CD4-positive, alpha-beta T cell (primary cell): ENCODE measurements at places on chromosomes 7 and 10.

GRCh38 chr7:91759205-91759863 lies 121.2 kb downstream of the MTERF1 start:
- no peak for DNase-seq

DNA sequence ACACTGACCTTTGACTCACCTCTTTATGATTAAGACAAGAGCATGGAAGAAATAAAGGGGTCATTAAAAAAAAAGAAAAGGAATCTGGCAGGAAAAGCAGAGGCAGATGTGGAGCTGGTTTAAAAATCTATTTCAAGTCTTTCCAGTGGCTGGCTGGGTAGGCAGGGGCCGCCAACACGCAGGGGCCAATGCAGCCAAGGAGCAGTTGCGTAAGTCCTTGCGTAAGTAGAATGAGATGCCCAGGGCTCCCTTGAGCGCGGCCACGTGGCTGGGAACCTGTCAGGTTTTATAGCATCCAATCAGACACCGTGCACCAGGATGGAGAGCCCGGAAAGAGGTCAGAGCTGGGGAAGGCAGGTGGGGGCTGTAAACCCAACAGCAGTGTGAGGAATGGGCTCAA lies 123.8 kb upstream of the INSYN2A start:
- DNase-seq: no peak

DNA sequence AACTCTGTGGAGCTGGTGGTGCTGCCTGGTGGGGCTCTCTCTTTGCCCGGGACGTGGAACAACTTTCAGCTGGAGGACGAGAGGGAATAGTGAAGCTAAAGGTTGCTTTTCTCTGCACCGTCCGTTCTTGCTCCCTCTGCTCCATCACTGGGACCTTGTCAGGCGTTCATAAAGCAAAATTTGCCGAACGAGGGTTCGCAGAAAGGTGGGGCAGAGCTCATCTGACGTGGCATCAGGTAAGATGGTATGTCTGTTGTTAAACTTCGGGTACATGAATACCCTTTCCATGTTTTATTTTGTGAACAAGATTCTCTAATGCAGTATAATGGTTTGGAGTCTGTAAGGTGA lies 416 bp downstream of the BBS9 start:
- DNase-seq: no peak

DNA sequence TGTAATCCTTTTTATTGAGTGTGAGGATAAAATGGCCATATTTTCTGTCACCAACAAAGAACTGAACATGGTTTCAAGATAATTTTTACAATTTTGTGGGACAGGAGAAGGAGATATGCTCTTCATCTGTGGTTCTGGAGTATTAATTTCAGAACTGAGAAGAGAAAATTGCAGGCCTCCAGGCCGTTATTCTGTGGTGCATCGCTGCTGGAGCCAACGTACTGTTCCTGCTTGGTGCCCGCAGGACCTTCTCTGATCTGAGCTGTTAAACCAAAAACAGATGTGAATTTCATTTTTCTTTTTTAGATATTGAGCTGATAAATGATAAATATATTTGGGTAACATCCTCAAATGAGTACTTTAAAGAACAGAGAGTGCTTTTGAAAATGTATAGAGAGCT lies 63.9 kb downstream of the IKZF1 start:
- no peak for DNase-seq

DNA sequence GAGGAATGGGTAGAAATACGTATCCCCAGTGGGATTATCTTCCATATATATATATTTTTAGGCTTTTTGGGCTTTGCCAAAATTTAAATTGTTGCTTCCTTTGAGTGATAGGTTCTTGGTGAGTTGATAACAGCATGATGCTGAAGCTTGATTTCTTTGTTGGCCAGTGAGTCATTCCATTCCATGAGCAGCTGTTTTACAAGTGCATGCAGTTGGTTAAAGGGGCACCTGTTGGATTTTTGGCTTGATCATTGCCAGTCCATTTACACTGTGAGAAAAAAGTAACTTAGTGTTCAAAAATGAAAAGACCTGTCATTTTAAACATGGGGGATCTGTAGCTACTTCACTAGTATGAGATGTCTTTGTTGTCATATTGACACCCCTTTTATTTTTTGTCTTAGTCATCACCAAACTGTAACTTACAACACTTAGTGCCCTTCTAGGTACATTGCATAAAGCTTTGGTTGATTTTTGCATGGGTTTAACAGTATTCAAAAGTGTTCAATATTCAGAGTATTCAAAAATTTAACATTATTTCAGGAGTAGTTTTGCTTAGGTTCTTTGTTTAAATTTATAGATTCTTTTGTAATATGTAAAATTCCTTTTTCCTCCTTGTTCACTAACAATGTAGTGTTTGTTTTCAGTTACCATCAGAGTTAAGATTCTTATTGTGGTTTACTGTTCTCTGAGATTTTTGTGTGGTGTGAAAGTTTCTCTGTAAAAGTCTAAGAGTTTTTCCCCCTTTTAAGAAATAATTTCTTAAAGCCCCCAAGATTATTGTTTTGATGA lies 8.8 kb downstream of the AKAP9 start:
- no peak for DNase-seq

- no peak for DNase-seq
These were observed 232.0 kb downstream of the STK31 start for GRCh38 chr7:23942032-23942431.

DNA sequence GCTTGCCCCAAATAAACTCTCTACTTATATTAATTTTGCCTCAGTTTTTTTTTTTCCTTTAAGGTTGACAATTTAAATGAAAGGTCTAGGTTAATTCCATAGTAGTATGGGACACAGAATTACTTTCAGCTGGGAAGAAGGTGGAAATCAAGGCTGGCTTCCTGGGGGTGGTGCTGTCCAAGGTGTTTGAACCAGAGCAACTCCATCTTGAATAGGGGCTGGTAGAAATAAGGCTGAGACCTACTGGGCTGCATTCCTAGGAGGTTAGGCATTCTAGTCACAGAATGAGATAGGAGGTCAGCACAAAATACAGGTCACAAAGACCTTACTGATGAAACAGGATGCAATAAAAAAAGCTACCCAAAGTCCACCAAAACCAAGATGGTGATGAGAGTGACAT lies 1190.8 kb upstream of the AUTS2 start:
- no peak for DNase-seq

- no peak for DNase-seq
These were observed 6.5 kb upstream of the CHST3 start for GRCh38 chr10:71957546-71958275.

- no peak for DNase-seq
These were observed 278.7 kb upstream of the PHYHIPL start for GRCh38 chr10:58897708-58898107.

- DNase-seq: no peak
These were observed 31.6 kb upstream of the YAE1 start for GRCh38 chr7:39534599-39534998.

DNA sequence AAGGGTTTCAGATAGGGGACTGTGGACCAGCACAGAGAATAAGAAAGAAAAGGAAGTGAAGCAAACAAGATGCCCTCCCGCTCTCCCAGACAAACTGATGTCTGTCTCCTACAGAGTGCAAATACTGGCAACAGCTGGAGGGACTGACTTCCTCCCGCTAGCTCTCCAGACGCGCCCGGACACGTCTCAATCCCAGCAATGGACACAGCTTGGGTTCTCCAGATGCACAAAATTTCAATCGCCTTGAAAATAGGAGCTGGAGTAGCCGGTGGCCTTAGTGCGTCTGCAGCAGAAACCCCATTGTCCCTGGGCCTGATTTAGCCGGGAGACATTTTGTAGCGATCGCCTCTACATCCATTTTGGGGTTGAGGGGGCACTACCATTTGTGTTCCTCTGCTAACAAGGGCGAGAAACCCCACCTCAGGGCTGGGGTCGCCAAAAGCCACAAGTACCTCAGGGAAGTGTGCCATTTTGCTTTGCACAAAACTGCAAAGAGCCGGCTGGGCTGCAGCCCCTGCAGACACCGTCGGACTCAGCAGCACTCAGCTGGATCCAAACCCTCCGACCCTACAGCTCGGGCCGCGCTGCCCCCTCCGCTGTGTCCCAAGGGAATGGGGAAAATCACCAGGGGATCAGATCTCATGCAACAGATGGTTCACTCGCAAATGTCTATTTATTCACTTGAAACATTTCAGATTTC lies 5.9 kb downstream of the CPA2 start:
- DNase-seq: no peak

GRCh38 chr7:128833148-128833945 lies 3.1 kb downstream of the FLNC start:
- no peak for DNase-seq

GRCh38 chr10:77574438-77574837 lies 63.2 kb downstream of the KCNMA1 start:
- DNase-seq: no peak

DNA sequence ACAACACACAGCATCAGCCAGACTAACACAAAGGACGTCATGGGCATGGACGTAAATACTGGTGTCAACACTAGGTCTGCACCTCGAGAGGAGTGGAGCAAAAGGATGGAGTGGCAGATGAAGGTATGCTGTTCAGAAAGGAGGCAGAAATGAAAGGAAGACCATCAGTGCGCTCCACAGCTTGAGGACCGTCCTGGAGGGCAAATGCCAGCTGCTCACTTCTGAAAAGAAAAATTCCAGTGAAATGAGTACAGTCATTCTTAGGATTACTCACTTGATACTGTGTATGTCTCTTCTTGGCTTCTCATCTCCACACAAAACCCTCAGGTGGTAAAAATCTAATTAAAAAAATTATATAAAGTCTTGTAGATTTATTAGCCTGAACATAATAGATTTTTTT lies 44.8 kb downstream of the EGFR start:
- no peak for DNase-seq

GRCh38 chr10:74034301-74034700 lies 36.4 kb downstream of the VCL start:
- DNase-seq: no peak

- no peak for DNase-seq
These were observed 17.2 kb upstream of the CROT start for GRCh38 chr7:87328281-87328680.
